Cardiac fibroblast (primary cell): ENCODE measurements at places on chromosomes 2 and 18.

DNA sequence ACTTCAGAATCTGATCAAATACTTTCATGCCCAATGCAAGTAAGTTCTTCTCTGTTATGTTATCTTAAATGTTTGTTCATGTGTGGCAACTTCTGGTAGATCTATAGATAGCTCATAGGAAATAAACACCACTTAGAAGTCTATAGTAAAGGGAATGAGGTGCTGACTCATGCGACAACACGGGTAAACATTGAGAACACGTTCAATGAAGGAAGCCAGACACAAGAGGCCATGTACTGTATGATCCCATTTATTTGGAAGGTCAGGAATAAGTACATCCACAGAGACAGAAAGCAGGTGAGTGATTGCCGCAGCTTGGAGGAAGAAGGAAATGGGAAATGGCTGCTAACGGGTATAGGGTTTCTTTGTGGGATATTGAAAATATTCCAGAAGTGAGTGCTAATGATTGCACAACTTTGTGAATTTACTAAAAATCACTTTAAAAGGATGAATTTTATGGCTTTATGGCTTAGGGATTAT, 95.4 kb downstream of the ITGB1BP1 start:
- no peak for DNase-seq

- DNase-seq = no peak
Observed at GRCh38 chr2:160036736-160037135, 25.7 kb downstream of the PLA2R1 start.

- DNase-seq = no peak
Observed at GRCh38 chr18:62596145-62597005, 73.5 kb downstream of the ZCCHC2 start.

- DNase-seq = peak; percentile 76
Observed at GRCh38 chr18:55318951-55319441, 269.0 kb downstream of the TCF4 start.

- no peak for DNase-seq
Observed at GRCh38 chr2:217903142-217903858, 99.5 kb downstream of the TNS1 start.

DNA sequence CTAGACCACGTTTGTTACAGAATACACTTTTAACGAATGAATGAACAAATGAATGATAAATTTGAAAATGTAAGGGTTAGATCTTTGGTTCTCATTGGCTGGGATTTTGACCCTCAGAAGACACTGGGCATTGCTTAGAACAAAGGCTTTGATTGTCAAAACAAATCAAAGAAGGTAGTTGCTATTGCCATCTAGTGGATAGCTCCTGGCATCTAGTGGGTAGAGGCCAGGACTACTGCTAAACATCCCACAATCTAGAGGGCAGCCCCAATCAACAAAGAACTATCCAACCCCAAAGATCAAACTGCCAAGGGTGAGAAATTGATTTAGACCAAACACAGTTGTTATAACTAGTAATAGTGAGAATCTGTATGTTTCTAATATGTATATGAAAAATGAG, 552.3 kb downstream of the KCNJ3 start:
- no peak for DNase-seq

GRCh38 chr2:177724398-177725287, 332.1 kb downstream of the AGPS start:
- DNase-seq = peak; percentile 63

GRCh38 chr2:109059474-109060165, 69.4 kb upstream of the SH3RF3 start:
- DNase-seq = no peak

GRCh38 chr18:49224738-49225137, 235.7 kb downstream of the DYM start:
- no peak for DNase-seq

DNA sequence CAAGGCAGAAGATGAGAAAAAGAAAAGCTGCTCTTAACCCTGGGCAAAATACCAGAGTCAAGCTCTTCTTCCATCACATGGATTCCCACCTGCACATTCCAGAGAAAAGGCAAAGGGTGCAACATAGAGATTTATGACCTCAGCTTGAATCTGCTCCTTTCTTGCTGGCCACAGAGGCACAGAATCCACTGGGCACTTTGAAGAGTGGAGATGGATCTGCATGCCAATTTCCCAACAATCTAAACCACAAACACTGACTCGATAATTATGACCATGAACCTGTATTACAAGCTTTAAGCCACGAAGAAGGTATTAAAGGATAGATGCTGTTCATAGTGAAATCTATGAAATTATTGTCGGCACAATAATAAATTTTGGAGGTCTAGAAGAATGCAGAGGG, 237.3 kb downstream of the PID1 start:
- DNase-seq = no peak

- no peak for DNase-seq
Observed at GRCh38 chr18:6738622-6739021, 9.1 kb downstream of the ARHGAP28 start.

DNA sequence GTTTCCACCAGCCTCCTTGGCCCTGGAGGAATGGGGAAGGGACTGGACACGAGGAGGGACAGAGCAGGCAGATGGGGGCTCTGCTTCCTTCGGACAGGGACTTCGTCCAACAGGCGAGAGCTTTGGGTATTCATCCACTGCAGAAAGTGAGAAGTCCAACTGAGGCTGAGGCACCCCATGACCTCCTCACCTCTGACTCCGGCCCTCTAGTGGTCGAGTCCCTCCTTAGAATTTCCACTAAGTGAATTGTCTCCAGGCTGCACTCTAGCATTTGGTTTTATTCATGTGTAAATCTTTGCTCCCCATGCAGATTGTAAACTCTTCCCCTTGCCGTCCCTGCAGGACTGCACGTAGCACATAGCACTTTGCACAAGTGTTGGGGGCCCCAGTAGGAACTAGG, 75.6 kb downstream of the TMEM247 start:
- DNase-seq = no peak

GRCh38 chr2:99708231-99708630, 218.4 kb upstream of the REV1 start:
- no peak for DNase-seq

DNA sequence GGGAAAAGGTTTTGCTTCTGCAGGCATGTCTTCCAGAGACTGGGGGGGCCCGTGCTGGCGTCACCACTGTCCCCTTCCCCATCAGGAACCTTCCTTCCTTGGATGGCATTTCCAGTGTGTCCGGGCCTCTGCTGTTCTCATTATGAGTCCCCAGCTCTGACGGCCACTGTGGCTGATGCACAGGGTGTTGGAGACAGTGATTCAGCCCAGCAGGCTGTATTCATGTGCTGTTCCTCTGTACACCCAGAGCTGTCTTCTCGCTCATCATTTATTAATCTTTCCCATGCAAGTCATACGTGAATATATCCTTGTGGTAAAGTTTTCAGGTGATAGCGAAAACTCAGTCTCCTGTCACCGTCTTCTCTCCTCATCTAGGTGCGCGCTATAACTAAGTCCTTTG, 57.7 kb downstream of the ASAP2 start:
- peak; percentile 75 for DNase-seq

- peak; percentile 48 for DNase-seq
Observed at GRCh38 chr2:215361876-215362561, 50.2 kb downstream of the ATIC start.

GRCh38 chr2:64910972-64911433, 78.2 kb upstream of the SLC1A4 start:
- no peak for DNase-seq

GRCh38 chr2:69383176-69383812, 3.7 kb downstream of the GFPT1 start:
- DNase-seq = no peak

GRCh38 chr2:166334805-166335204, 40.9 kb downstream of the SCN9A start:
- peak; percentile 23 for DNase-seq

DNA sequence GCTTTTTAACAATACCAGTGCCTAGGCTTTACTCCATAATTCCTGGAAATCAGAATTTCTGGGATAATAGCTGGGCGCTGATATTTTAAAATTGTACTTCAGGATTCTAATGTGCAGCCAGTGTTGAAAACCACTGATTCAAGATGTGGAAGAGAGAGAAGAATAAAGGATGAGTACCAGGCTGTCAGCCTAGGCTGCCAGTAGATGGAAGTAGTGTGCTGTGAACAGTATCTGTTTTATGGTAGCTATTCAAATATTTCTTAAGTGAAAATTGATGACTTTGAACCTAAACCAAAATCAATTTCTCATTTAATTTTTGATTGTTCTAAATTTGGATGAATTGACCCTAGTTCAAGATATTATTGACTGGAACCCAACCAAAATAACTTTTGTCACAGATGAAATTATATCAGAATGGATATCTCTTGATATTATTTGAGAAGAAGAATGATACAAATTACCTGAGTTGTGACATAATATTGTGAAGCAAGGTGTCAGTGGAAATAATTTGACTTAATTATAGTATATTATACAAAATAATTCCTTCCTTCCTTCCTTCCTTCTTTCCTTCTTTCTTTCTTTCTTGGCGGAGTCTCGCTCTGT, 88.0 kb downstream of the COMMD1 start:
- DNase-seq = peak; percentile 68

- DNase-seq = peak; percentile 42
Observed at GRCh38 chr2:233385489-233386044, 31.3 kb downstream of the DGKD start.

GRCh38 chr2:227152093-227152766, 11.8 kb downstream of the COL4A4 start:
- DNase-seq = no peak

- DNase-seq = no peak
Observed at GRCh38 chr2:236061899-236062298, 106.3 kb downstream of the GBX2 start.

GRCh38 chr2:71877636-71878035, 270.0 kb downstream of the CYP26B1 start:
- no peak for DNase-seq

DNA sequence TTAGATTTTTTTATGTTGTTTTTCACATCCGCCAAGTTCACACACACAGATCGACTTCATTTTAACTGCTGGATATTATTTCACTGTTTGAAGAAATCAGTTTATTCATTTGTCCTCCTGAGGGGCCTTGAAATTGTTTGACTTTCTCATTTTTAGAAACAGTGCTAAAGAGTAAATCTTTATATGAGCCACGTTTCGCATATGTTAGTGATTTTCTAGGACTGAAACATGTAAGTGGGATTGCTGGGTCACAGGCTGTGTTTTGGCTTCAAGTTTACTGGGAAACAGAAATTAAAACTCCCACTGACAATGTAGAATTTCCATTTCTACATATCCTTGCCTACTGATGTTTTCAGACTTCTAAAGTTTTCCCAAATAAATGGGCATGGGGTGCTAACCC, 363.8 kb downstream of the NCKAP5 start:
- DNase-seq = no peak

- DNase-seq = no peak
Observed at GRCh38 chr2:21467910-21468309, 344.1 kb downstream of the TDRD15 start.

GRCh38 chr2:168198476-168199207, 48.8 kb downstream of the STK39 start:
- peak; percentile 54 for DNase-seq

DNA sequence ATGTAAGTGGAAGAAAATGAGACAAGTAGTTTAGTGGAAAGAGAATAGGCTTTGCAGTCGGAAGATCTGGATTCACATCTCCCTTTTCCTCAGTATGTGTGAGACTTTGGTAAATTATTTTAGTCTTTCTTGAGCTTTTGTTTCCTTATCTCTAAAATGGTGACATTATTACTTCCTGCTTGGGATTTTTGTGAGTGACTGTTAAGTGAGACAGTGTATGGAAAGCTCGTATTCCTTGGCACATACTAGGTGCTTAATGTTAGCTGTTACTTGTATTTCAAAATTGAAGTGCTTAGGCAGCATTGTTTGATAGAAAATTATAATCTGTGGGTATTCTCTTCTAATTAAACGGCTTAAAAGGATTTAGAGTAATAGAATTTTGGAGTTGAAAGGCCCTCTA, 2.0 kb downstream of the ZNF638 start:
- DNase-seq = no peak

DNA sequence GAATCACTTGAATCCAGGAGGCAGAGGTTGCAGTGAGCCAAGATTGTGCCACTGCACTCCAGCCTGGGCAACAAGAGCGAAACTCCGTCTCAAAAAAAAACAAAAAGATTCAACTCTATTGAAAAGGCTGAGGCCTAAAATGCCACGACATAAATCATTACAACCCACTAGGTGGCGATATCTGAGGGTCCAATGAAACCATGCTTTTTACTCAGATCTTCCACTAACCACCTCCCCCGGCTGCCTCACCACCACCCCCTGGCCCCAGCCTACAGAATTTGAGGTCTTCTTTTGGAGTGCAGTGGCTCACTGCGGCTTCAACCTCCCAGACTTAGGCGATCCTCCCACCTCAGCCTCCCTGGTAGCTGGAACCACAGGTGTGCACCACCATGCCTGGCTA, 57.5 kb downstream of the AP1S3 start:
- DNase-seq = peak; percentile 59

- DNase-seq = peak; percentile 30
Observed at GRCh38 chr2:201114846-201115245, 1.1 kb upstream of the CFLAR start.

DNA sequence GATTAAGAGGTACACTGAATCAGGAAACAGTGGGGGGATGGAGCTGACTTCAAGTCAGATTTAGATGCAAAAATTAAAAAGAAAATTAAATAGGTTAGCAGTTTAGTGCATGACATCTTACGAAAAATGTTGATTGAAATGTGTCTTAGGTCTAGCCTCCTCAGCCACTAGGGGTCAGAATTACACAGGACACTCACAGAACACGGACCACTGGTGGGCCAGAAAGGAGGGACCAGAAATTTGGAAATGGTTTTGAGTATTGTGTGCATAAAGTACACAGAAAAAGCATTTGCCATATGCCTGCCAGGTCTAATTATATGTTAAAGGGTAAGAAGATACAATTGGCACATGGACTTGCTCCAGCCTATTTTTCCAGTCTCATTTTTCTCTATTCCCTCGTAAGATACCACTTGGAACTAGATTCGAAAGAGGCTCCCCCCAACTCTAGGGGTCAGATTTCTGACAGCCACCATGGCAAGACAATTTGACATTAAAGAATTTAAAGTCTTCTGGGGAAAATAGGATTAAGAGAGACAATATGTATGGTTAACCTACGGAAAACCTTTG, 550.2 kb upstream of the SETBP1 start:
- DNase-seq = peak; percentile 54

DNA sequence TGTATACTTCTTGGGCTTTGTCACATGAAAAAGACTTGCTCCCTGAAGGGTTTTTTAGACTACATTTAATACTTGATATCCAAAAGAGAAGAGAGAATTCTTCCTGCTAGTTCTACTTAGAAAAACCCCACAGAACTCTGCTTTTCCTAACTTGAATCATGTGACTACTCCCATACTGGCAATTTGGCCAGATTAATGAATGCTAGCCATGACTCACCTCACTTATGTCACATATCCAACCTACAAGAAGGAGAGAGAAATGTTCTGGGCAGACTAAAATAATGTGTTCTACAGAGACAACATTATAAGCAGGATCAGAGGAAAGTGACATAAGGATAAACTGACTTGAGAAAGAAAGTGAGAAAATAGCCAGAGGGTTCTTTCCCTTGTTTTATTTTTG, 249.3 kb upstream of the GULP1 start:
- DNase-seq = peak; percentile 54

- DNase-seq = no peak
Observed at GRCh38 chr2:241225545-241225944, 37.1 kb downstream of the ANO7 start.

GRCh38 chr2:172364261-172364660, 63.1 kb upstream of the ITGA6 start:
- DNase-seq = no peak

GRCh38 chr2:112687522-112687921, 33.3 kb upstream of the NT5DC4 start:
- DNase-seq = no peak
